GM12891 (cell line): ENCODE measurements at places on chromosomes 3 and 15.

GRCh38 chr15:58037723-58038301 is 27.7 kb downstream of the ALDH1A2 start:
- no peak for DNase-seq

- DNase-seq = no peak
Measured at GRCh38 chr3:197331131-197331530, 32.7 kb upstream of the DLG1 start.

DNA sequence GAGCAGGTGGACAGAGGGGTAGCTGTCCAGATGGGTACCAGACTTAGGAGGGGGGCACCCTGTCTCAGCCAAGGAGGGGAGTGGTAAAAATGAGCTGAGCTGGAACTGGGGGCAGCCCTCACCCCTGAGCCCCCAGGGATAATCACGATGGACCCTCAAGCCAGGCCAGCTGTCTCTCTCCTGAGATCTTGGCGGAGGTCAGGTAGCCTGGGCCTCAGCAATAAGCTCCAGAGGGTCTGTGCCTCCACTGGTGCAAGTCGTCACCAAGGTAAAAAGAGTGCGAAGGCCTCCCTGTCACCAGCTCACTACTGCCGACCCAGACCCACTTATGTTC is 5.1 kb downstream of the SLC38A3 start:
- no peak for DNase-seq

DNA sequence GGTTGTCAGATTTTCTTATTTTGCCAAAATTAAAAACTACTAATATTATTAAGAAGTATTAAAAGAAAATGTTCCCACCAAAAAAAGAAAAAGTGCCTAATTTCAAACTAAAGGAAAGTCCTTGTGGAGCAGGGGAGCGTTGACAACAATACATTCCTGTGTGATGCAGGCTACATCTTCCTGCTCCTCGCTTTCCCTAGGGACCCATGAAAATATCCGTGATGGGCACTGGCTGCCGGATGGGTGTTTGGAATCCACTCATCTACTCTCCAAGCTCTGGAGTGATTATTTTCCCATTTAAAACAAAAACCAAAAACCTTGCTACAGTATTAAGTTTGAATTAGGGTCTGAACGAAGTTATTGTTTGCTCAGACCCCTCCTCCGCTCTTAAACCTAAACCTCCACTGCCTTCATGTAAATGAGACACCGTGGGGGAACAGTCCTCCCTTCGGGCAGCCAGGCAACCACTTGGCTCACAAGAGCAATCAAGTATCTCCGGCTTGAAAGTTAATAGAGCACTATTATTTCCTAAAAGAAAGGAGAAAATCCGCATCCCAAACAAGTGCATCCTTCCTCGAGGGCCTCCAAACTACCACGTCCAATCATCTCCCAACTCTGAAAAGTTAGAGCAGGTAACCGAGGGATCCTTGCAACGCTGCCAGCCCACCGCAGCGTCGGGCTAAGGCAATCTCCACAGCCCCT is 1.5 kb downstream of the ITGB5 start:
- no peak for DNase-seq

- DNase-seq = no peak
Measured at GRCh38 chr3:143016321-143016972, 15.1 kb downstream of the U2SURP start.
